Stimulated activated CD8-positive, alpha-beta memory T cell treated with anti-CD3 and anti-CD28 coated beads, Interleukin-7, amount 100 ng/mL, for 4 hours (primary cell): ENCODE measurements at places on chromosomes 12 and 14.

GRCh38 chr14:71597287-71597920 is 334.8 kb upstream of the RGS6 start:
- no peak for DNase-seq

DNA sequence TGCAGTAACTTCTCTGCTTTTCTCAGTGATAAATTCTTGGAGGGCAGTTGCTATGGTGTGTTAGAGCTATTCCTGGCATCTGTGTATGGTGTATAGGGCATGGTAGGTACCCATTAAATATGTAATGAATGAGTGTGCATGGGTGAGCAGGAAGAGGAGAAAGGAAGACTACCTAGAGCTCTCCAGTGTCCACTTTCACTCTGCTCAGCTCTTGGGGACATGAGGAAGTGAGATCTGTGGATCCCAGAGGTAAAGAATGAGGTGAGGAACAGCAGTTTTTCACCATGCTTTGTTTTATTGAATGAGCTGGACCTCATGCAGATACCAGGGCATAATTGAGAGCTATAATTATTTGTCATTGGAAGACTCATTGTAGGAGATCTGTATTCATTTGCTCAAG is 444.8 kb upstream of the RGS6 start:
- DNase-seq, result no peak

GRCh38 chr12:81699551-81699950 is 59.6 kb downstream of the PPFIA2 start:
- DNase-seq, result no peak

DNA sequence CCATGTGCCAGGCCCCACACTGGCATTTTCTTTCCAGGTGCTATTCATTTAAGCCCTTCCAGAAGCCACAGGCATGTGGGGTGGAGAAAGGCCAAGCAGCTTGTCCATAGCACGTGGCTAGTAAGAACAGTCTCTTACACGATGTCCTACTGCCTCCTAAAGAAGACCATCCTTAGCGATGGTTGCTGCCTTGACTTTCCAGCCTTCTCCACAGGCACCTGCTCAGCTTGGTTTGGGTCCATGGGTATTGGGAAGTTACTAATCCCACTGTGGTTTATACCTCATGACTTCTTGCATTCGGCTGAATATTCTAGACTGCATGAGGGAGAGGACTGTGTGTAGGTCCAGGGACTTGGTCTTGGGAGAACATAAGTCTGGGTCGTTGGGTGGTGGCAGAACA is 49.2 kb downstream of the NINJ2 start:
- DNase-seq, result no peak

GRCh38 chr14:61254808-61255526 is 26.2 kb downstream of the TMEM30B start:
- DNase-seq, result no peak

- DNase-seq, result no peak
Observed at GRCh38 chr14:81269100-81269978, 48.6 kb upstream of the GTF2A1 start.

GRCh38 chr14:104548802-104549535 is 30.6 kb upstream of the C14orf180 start:
- DNase-seq, result no peak

DNA sequence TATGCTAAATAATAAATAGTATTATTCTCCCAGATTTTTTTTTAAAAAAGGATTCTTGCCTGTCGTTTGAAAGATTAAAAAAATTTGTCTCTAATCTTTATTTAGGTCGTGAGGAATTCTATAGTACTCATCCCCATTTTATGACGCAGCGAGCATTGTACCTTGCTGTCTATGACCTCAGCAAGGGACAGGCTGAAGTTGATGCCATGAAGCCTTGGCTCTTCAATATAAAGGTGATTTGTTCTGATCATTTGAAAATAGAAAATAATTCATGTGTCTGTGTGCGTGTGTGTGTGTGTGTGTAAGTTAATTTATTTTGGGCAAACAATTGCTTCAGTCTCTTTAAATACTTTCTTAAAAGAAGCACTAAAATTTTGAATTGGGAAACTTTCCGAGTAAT is 84.2 kb downstream of the LRRK2 start:
- no peak for DNase-seq

DNA sequence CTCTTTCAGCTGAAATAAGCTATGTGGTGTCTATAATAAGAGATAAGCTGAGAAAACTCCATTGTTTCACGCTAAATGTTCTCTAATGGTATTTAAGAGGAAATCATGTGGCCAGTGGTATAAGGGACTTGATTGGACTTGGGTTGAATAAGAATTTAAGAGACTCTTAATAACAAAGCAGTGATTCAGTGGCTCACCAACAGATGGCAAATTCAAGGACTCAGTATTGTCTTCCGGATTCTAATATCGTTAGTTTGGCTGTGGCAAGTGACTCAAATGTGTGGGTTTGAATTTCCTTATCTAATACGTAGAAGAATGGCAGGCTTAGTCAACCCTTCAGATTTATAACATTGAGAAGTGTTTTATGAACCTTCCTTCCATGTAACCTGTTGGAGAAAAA is 49.1 kb upstream of the KCNH3 start:
- no peak for DNase-seq

- no peak for DNase-seq
Observed at GRCh38 chr12:115004470-115005146, 320.6 kb upstream of the TBX3 start.

GRCh38 chr14:96114002-96114401 is 74.8 kb downstream of the C14orf132 start:
- no peak for DNase-seq

DNA sequence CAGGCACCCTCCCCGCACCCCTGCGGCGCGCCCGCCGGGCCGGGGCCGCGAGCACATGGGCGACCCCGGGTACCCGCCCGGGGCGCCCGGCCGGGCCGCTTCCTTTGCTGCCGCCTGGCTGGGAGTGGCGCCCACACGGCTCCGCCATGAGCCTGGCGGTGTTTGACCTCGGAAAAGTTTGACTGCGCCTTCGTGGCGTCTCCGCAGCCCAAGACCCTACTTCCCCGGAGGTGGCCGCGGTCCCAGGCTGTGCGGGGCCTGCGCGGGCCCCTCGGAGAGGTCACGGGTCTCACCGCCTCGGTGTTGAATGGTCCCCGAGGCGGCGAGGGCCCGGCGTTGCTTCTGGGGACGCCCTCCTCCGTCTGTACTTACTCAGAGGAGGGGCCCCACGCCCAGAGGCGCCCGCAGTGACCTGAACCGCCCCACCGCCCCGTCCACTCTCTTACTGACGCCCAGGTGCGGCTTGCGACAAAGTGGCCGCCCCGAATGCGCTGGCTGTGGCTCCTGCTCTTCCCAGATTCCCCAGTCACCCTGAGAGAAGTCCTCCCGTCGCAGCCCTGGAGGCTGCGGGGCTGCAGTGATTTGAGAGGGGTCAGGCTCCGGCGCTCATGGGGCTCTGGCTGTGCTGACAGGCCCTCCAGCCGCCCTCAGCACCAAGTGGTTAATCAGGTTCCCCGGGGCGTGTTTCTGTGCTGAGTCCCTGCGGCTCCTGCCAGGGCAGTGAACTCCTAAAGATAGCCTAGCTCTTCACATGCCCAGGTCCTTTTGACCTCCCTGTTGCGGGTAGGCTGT is 5.8 kb downstream of the KMT5A start:
- DNase-seq, result peak; percentile 15

- DNase-seq, result no peak
Observed at GRCh38 chr12:105167346-105167745, 59.8 kb downstream of the WASHC4 start.

- no peak for DNase-seq
Observed at GRCh38 chr14:103517174-103517566, 5.5 kb downstream of the CKB start.

DNA sequence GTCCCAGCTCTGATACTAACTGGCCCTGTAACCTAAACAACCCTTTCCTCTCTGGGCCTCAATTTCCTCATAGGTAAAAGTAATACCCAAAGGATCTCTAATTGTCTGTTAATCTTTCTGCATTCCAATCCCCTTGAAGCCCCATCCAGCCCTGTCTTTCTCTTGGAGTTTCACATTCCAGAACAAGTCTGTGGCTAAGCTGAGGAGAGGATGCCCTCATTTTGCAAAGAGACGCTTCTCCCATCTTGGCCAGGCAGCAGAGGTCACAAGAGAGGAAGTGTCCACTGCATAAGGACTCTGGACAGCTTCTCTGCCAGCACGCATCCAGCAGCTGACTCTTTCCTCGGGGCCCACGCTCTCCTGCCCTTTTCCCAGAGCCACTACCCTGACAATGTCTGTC is 263.4 kb upstream of the FKBP4 start:
- no peak for DNase-seq

DNA sequence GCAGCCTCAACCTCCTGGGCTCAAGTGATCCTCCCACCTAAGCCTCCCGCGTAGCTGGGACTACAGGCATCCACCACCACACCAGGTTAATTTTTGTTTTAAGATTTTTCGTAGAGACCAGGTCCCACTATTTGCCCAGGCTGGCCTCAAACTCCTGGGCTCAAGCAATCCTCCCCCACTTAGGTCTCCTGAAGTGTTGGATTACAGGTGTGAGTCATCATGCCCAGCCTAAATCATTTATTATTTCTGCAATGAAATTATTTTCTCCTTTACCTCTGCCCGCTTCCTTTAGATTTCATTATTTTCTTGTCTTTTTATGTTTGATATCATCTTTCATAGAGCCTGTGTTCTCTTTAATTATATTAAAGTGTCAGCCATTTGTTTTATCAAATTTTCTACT is 165.2 kb upstream of the OTX2 start:
- DNase-seq, result no peak

GRCh38 chr12:34333337-34333736 is 311.0 kb downstream of the ALG10 start:
- DNase-seq, result no peak

DNA sequence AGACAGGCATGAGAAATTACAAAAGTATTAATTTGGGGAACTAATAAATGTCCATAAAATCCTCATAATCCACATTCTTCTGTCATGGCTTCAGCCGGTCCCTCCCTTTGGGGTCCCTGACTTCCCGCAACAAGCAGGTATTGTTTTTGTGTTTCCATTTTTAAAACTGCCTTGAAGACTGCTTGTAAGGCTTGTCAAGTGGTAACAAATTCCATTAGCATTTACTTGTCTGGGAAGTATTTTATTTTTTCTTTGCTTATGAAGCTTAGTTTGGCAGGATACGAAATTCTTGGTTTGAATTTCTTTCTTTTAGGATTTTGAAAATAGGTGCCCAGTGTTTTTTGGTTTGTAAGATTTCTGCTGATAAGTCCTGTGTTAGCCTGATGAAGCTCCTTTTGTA is 65.3 kb upstream of the LRFN5 start:
- DNase-seq, result no peak

DNA sequence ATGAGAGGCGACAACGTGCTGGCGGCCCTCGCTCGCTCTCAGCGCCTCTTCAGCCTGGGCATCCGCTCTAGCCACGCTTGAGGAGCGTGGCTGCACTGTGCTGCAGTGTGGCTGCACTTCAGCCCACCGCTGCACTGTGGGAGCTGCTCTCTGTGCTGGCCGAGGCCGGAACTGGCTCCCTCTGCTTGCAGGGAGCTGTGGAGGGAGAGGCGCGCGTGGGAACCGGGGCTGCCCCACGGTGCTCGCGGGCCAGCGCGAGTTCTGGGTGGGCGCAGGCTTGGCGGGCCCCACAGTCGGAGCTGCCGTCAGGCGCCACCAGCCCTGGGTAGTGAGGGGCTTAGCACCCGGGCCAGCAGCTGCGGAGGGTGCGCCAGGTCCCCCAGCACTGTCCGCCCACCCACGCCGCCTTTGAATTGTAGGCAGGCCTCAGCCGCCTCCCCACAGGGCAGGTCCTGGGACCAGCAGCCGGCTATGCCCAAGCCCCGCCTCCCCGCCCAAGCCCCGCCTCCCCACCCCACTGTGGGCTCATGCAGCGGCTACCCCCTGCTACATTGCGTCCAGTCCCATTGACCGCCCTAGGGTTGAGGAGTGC is 974.2 kb downstream of the FSCB start:
- no peak for DNase-seq

GRCh38 chr12:65608319-65608916 is 215.9 kb upstream of the HMGA2 start:
- no peak for DNase-seq

- no peak for DNase-seq
Observed at GRCh38 chr12:58629376-58629775, 290.9 kb downstream of the LRIG3 start.

DNA sequence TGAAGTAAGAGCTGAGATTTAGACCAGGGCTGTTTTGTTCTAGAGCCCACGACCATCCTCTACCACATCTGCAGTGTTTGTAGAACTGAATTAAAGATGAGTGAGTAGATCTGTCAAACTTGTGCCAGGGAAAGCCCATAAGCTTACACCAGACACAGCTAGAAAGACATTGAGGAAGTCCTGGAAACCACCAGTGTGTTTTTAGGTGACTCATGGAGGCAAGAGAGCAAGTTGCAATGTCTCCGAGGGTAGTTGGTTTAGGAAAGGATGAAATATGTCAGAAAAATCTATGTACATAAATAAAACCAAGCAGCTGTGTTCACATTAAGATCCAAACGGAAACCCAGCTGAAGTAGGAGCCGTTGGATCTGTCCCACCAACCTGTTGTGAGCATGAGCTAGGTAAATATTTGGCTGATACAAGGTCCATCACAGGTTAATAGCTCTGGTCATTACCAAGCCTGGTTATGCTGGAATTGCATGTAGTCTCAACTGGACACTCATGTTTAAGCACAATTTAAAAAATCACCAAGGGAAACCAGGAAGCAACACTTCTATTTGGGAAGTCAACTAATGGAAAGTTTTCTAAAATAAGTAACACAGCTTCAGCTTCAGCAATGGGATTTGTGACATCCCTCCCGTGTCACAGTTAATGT is 49.9 kb upstream of the PLEKHG3 start:
- DNase-seq, result no peak

- no peak for DNase-seq
Observed at GRCh38 chr12:15336768-15337553, 14.7 kb downstream of the PTPRO start.

GRCh38 chr14:69990323-69990722 is 111.1 kb downstream of the SMOC1 start:
- DNase-seq, result no peak

DNA sequence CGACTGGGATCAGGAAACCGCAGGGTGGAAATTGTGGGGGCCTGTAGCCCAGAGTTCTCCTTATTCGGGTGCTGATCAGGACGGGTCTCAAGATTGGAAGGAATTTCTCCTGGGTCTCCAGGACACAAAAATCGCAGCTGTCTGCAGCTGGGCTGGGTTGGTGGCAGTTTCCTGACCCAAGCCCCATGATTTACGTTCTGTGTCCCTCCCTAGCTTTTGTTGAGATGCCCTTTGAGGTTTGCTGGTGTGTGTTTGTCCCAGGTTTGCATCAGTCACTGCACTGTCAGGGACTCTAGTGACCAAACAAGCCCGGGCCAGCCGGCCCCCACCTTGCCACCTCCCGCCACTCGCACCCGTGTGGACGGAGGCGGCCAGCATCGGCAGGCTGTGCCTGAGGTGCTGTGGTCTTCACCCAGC is 89.5 kb downstream of the FBXL14 start:
- DNase-seq, result no peak

- no peak for DNase-seq
Observed at GRCh38 chr12:117513353-117513752, 151.9 kb upstream of the NOS1 start.
